ENCODE measurements at places on chromosomes 6 and 20. TPM values are rescaled to one million over a fixed set of nuclear protein-coding genes. Genes with fewer than 3 reads are reported as not detected.

EPPIN gene
- total RNA-seq, result not detected

PTK7 gene
- total RNA-seq, result 3.7 TPM

GSTA3 gene
- not detected for total RNA-seq

RPP21 gene
- 41.9 TPM for total RNA-seq

NANP gene
- total RNA-seq, result 7.9 TPM

SAPCD1 gene
- 16.4 TPM for total RNA-seq

NKAIN2 gene
- not detected for total RNA-seq

- H3K4me1 ChIP-seq, result no peaks in the 10 kb centered on the region
- H3K4me3 ChIP-seq, result no peak overlapping the region
- H3K27me3 ChIP-seq, result peaks cover 2% of the 10 kb centered on the region
- peaks cover 12% of the 10 kb centered on the region for H3K36me3 ChIP-seq
These were observed 94.4 kb upstream of the FAM184A start for GRCh38 chr6:119172824-119173223.

- H3K4me1 ChIP-seq, result no peaks in the 10 kb centered on the region
- no peak overlapping the region for H3K4me3 ChIP-seq
- DNase-seq, result no peak
- no peaks in the 10 kb centered on the region for H3K27me3 ChIP-seq
These were observed 212.7 kb upstream of the AGPAT4 start for GRCh38 chr6:161486361-161487216.

GRCh38 chr6:37239950-37240713 is 17.4 kb upstream of the TBC1D22B start:
- DNase-seq, result peak; percentile 27
- peaks cover 5% of the 10 kb centered on the region for H3K36me3 ChIP-seq
- H3K27ac ChIP-seq, result peak overlapping the region; percentile 86
- H3K27me3 ChIP-seq, result no peaks in the 10 kb centered on the region
- no peak overlapping the region for H3K4me3 ChIP-seq

DNA sequence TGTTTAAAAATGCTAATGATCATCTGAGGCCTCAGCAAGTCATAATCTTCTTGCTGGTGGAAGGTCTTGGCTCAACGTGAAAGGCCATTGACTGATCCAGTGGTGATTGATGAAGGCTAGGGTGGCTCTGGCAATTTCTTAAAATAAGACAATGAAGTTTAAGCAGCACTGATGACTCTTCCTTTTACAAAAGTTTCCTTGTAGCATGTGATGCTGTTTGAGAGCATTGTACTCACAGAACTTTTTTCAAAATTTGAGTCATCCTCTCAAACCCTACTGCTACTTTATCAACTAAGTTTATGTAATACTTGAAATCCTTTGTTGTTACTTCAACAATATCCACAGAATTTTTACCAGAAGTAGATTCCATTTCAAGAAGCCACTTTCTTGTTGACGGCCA is 382.3 kb downstream of the ESR1 start:
- peaks cover 46% of the 10 kb centered on the region for H3K36me3 ChIP-seq
- no peak overlapping the region for H3K4me3 ChIP-seq
- H3K4me1 ChIP-seq, result peaks cover 33% of the 10 kb centered on the region
- no peak overlapping the region for H3K27ac ChIP-seq
- no peak for DNase-seq
- H3K27me3 ChIP-seq, result no peaks in the 10 kb centered on the region

- peaks cover 7% of the 10 kb centered on the region for H3K27me3 ChIP-seq
- H3K36me3 ChIP-seq, result no peaks in the 10 kb centered on the region
- no peak for DNase-seq
- no peak overlapping the region for H3K27ac ChIP-seq
These were observed 61.0 kb downstream of the ARHGAP18 start for GRCh38 chr6:129648819-129649491.

DNA sequence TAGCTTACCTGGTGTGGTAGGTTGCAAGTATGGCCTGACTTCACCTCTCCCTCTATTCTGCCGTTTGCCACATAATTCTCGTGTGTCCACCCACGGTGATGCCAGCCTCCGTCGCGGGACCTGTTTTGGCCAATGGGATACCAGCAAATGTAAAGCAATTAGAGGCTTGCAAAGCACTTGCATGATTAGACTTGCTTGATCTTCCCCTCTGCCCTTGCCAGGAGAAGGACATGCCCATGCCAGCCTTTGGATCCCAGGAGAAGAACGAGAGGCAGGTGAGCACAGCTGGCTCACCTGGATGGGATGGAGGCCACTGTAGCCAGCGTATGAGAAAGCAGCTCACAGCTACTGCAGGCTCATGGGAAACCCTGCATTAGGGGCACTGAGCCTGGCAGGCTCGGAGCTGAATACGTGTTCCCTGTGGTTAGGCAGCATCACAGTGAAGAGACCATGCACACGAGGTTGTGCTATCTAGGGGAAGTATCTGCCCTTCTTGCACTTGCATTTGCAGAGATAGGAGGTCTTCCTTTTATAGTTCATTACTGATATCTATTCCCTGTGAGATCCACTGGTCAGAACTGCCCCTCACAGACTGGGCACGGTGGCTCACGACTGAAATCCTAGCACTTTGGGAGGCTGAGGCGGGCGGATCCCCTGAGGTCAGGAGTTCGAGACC is 62.4 kb downstream of the TMEM242 start:
- H3K27me3 ChIP-seq, result peaks cover 12% of the 10 kb centered on the region
- no peak overlapping the region for H3K4me3 ChIP-seq
- no peak for DNase-seq
- H3K36me3 ChIP-seq, result no peaks in the 10 kb centered on the region
- H3K27ac ChIP-seq, result no peak overlapping the region

GRCh38 chr6:157668009-157668401 is 155.0 kb upstream of the SNX9 start:
- peaks cover 5% of the 10 kb centered on the region for H3K4me1 ChIP-seq
- no peak overlapping the region for H3K27ac ChIP-seq
- H3K36me3 ChIP-seq, result no peaks in the 10 kb centered on the region
- no peak for DNase-seq
- no peak overlapping the region for H3K4me3 ChIP-seq

DNA sequence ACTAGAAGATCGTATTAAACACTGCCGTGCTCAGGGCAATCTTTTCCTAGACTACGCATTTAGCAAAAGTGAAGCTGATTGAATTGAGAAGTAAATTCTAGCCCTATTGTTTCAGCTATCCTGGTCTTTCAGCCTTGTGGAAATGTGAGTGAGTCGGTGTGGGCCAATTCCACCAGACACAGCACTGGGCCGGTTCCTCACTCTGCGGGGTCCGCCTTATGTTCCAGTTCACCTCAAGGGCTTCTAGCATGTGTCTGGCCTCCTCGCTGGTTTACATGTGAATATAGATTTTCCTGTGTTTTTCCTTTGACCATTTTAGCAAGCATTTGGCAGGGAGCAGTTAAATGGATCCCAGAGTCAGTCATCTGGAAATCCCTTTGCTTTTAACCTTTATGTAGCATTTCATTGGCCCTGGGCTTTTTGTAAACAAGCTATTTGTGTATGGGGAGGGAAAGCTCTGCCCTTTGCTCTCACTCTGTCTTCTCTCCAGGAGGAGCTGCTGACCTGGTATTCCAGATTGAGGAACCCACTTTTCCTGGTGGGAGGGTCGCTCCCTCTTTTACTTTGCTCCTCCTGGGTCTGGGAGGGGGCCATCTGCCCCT is 12.4 kb upstream of the GTSF1L start:
- H3K27me3 ChIP-seq, result peaks cover 1% of the 10 kb centered on the region
- DNase-seq, result no peak
- H3K27ac ChIP-seq, result no peak overlapping the region
- no peaks in the 10 kb centered on the region for H3K36me3 ChIP-seq

DNA sequence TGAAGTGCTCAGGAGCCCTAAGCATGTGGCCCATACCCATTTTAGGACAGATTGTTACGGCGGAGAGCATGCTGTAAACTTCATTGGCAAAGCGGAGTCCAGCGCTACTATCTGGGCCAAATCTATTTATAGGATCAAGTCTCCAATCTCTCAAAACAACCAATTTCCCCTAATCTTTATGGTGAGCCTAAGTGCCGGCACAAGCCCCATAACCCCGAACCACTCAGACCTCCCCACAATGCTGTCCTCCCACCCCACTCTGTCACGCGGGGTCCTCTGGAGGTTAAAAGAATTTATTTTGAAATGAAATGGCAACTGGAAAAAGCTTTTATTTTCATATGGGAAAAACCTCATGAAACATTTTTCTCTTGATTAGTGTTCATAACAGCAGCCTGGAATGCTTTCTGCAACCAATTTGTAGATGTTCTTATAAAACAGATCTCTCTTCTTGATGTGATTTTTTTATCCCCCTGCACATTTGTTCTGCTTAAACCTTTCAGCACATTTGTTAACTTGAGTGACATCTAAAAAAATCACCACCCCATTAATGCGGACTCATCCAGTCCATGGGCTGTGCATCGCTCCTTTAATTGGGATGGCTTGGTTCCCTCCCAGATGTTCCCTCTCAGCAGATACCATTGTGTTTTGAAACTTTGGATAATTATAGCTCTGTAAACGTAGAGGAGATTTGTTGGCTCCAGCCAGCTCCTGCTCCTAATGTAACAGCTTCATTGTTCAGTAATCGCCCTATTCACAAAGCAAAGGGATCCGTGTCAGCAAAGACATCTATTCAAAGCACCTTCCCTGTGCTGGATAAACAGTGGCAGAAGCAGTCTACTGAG is 323.6 kb downstream of the CD83 start:
- peaks cover 24% of the 10 kb centered on the region for H3K4me1 ChIP-seq
- no peak overlapping the region for H3K4me3 ChIP-seq
- no peak for DNase-seq
- H3K36me3 ChIP-seq, result peaks cover 6% of the 10 kb centered on the region

DNA sequence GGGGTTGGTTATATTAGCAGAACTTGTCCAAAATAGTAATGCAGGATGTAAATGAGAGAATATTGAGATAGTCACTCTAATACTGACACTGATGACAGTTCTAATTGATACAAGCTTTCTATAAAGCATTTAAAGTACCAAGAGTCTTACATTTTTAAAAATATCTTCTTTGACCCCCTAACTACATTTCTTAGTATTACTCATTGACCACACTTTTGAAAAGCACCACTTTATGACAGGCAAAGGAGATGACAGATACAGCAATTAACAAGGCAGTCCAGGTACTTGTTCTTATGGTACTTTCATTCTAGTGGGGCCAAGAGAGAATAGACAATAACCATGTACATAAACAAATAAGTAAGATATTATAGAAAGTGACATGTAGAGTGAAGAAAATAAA is 139.4 kb upstream of the EYA4 start:
- no peak overlapping the region for H3K27ac ChIP-seq
- no peak overlapping the region for H3K4me3 ChIP-seq
- no peaks in the 10 kb centered on the region for H3K4me1 ChIP-seq
- DNase-seq, result no peak

DNA sequence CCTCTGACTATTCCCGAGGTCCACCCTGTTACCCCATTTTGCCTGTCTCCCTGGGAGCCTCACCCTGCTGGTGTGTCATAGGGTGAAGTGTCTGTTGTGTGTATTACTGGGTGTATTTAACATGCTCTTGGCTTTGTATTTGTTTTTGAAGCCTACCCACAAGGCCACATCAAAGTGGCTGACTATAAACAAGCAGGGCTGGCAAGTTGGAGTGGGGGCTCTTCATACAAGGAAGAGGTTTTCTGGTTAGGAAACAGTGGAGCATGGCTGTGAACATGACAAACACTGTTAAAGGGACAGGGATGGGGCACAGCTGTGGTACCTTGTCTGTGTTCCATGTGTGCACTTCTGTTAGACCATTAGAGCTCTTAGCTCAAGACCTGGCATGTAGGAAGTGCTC is 26.3 kb downstream of the HECA start:
- H3K27ac ChIP-seq, result peak overlapping the region; percentile 99
- H3K27me3 ChIP-seq, result no peaks in the 10 kb centered on the region
- peak; percentile 64 for DNase-seq
- H3K36me3 ChIP-seq, result peaks cover 38% of the 10 kb centered on the region

All from activated T-helper 2 cell treated with anti-CD3 and anti-CD28 coated beads, Interferon-gamma antibody, Interleukin-2, Interleukin-4, amounts not matched to agents 10 μg/mL and 5 μg/mL and 100 μg/mL, durations not matched to agents 14 hours and 24 hours and 36 hours (primary cell).